ENCODE measurements at places on chromosomes 1 and 21.

- DNase-seq = peak; percentile 82
These were observed 1.4 kb downstream of the PEA15 start for GRCh38 chr1:160206421-160207117.

GRCh38 chr21:46556802-46557201, 48.1 kb downstream of the S100B start:
- DNase-seq = no peak

DNA sequence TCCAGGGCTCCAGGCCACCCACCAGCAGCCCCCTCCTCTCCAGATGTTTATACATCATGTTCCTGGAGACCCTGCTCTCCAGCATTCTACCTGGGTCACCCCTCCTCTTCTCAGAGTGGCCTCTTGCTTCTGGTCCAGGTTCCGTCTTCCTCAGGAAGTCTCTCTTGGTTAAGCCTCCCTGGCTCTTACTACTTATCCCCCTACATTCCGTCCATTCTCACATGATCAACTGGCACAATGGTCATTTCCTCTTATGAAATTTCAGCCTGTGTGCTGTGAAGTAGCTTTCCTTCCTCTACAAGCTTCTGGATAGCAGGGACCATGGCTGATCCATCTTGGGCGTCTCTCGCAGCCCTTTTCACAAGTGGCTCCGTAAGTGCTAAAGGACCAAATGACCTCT, 33.9 kb upstream of the ATP2B4 start:
- no peak for DNase-seq

DNA sequence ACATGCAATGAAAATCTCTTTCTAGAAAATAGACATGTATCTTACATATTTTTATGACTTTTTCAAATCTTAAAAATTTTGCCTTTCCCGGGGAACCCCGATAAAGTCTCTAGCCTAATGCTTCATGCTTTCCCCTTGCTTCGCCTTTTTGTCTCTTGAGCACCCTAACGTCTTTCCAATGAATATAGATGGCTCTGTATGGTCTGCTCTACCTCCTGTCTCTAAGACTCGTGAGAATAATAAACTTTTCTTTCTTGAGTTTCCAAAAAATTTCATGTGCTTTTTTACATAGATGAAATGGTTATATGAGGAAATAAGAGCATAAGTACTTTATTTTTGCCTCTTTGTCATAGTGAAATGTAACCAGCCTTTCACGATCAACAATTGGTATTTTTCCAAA, 202.6 kb downstream of the PDE4B start:
- DNase-seq = no peak

DNA sequence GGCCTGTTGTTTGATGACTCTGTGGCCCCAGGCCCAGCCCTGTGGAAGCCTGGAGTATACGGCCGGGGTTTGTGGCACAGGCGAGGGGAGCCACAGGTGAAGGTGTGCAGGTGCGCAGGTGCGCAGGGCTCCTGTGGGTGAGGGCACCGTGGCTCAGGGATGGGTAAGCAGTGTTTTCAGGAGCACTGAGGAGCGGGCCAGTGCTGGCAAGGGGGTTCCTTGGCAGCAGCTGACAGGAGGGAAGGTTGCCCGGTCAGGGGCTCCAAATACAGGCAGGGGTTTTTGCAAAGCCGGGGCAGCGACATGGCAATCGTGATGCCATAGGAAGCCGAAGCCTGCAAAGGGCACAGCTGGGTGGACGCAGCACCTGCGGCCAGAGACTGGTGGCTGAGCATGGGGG, 20.7 kb downstream of the AGPAT3 start:
- no peak for DNase-seq

DNA sequence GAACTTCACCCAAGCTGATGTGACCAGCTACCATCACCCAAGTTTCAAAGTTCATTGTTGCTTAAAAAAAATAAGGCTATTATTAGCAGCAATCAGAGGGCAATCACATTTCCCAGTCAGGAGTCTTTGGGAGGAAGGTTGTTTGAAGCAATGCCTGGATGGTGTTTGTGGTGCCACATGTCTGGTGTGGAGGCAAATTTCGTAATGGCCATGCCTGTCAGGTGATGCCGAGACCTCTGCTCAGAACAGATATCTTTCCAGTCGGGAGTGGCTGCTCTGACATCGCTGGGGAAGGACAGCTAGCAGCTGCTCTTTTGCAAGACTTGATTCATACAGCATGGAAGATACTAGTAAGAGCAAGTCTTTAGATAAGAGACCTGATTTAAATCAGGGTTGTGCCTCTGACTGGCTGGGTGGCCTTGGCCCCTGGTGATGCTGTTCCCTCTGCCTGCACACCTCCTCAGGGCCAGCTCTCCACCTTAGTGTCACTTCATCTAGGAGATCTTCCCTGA, 187.8 kb upstream of the JUN start:
- DNase-seq = no peak

DNA sequence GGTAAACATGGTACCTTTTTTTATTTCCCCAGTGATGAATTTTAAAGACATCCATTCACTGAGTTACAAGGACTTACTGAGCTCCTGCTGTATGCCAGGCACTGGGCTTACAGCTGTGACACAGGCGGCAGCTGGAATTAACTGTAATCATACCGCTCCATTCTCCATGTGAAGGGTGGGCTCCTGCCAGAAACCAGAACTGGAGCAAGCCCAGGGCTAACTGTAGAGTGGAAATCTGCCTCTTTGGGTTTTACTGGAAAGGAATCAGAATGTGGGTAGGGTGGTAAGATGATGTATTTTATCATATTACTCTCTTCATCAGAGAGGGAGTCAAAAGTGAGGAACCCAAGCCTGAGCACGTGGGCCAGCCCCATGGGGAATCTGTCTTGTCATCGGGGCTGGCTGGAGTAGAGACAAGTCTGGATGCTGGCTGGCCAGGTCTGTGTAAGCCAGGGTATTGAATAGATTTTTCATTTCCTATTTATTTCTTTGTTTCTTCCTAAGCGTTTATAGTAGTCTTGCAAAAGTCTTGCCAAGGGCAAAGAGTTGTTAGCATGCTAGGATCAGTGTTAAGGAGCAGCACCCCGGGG, 21.5 kb downstream of the FGGY start:
- no peak for DNase-seq

- peak; percentile 86 for DNase-seq
These were observed 32.2 kb upstream of the EPB41 start for GRCh38 chr1:28882009-28882628.

- peak; percentile 65 for DNase-seq
These were observed 122.8 kb downstream of the PLPP3 start for GRCh38 chr1:56456435-56457101.

GRCh38 chr1:95778217-95778616, 544.2 kb downstream of the RWDD3 start:
- no peak for DNase-seq

- DNase-seq = no peak
These were observed 312.9 kb downstream of the RRAGC start for GRCh38 chr1:38546636-38547035.

DNA sequence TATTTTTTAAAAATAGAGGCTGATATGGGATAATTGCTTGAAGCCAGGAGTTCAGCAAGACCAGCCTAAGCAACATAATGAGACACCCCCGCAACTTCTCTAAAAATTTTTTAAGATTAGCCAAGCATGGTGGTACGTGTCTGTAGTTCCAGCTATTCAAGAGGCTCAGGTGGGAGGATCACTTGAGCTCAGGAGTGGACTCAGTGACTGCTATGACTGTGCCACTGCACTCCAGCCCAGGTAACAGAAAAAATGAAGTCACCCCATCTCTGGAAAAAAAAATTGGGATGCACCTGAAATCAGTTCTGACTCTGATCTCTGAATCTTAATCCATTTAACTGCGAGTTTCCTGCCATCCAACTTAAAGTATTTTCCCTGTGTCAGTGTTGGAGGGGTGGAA, 124.2 kb downstream of the MRPS6 start:
- no peak for DNase-seq

DNA sequence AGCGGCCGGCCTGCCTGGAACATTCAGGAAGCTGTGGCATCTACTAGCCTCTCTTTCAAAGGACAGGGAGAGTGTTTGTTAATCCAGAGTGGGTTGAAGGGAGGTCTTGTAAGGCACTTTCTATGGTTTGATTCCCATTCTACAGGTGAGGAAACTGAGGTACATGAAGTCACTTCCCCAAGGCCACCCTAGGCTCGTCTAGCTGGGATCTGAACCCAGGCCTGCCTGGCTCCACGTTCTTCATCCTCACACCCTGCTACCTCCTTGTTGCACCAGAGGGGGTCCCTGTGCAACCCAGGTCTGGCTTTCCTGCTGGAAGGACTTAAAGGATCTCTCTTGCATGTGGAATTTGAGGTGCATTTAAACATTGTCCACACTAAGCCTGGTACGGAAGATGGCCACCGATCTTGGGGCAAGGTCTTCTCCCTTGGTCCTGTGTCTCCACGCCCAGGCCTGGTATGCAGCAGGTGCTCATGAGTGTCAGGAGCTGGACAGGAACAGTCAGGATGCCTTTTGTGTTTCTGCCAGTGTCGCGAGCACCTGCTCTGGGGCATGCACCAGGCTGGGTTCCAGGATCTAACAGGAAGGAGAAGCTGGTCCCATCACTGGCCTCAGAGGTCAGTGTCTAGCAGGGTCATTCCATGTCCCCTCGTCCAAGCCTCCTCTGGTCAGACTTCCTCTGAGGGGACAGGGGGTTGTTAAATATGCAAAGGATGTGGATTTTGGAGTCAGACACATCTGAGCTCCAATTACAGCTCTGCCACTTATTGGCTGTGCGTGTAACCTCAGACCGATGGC, 103.2 kb upstream of the RUNX3 start:
- DNase-seq = no peak

- no peak for DNase-seq
These were observed 99.0 kb downstream of the RYR2 start for GRCh38 chr1:237140986-237141385.

- DNase-seq = no peak
These were observed 68.3 kb downstream of the TCP10L start for GRCh38 chr21:32516756-32517649.

DNA sequence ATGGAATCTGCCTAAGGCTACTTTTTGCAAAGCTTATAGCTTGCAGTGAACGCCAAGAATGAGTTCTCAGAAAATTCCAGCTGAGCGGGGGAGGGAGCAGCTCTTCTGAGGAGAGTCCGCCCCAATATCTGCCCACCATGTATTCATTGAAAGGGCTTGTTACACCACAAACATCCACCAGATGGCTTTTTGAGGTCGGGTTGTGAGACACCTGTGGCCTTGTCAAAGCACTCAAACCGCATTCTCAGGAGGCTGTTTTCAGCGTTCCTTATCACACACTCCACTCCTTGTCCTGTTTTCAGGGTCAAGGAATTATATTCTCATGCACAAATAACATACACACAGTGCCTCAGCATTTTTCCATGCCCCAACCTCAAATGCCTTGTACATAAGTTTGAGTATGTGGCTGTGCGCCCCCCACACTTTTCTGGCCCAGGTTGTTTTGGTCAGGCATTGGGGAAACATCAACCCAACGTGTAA, 3.9 kb upstream of the C4BPB start:
- peak; percentile 79 for DNase-seq

GRCh38 chr1:21295002-21295401, 4.7 kb upstream of the ECE1 start:
- no peak for DNase-seq

GRCh38 chr1:234969011-234969441, 159.6 kb downstream of the TOMM20 start:
- DNase-seq = no peak

DNA sequence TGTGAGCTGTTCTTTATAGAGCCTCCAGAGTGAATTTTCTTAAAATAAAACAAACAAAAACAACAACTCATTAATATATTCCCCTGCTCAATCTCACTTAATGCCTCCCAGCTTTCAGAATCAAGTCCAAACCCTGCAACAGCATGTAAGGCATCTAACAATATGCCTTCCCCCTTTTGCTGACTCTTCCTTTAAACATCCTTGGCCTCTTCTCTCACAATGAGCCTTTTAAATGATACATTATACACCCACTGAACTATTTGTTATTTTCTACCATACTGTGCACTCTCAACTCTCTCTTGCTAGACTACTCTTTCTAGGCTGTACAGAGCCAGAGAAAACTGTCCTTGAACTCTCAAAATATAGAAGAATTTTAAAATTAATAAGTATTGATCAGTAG, 115.2 kb upstream of the SNX7 start:
- DNase-seq = no peak

DNA sequence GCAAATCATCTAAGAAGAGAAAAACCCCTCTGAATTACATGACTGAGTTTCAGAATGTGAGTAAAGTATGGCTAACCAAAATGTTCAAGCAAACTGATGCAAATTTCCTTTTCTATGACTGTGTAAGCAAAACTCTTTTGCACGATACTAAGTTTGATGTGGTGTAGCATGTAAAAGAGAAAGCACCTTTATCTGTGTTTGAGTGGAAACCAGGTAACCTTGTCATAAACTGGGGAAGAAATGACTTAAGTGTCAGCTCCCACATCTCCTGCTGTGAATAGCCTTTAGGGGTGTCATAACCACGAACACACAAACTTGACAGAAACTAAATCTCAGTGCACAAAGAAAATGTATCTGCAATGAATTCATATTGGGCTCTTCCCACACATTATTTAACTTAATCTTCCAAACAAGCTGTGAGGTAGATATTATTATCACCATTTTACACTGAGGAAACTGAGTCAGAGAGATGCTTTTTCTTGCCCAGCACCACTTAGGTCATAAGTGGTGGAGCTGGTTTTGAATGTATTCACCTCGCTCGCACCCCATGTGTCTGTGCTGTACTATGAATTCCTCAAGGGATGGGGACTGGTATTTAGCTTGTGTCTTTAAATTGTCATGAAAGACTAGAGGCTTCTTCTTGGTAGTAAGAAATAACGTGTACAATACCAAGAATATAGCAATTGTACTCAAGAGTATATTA, 32.9 kb upstream of the IL12RB2 start:
- no peak for DNase-seq

Data from urothelium cell line (cell line).